ENCODE measurements at places on chromosomes 12 and 14. TPM values are rescaled to one million over a fixed set of nuclear protein-coding genes. Genes with fewer than 3 reads are reported as not detected.

- no peak for DNase-seq
Observed at GRCh38 chr12:1716215-1716862, 25.5 kb downstream of the ADIPOR2 start.

Gene KRT6C
- not detected for total RNA-seq

Gene GLRX5
- 90.1 TPM for total RNA-seq

Gene SOAT2
- not detected for total RNA-seq

GRCh38 chr12:131027876-131028586 lies 74.3 kb downstream of the ADGRD1 start:
- no peak for DNase-seq

- DNase-seq, result no peak
Observed at GRCh38 chr12:110301065-110301806, 20.2 kb downstream of the ATP2A2 start.
